Urinary bladder (tissue), 4 donors: ENCODE measurements at places on chromosomes 7 and 10.

GRCh38 chr7:110685899-110686298, 405.0 kb upstream of the LRRN3 start:
- no peak for DNase-seq

DNA sequence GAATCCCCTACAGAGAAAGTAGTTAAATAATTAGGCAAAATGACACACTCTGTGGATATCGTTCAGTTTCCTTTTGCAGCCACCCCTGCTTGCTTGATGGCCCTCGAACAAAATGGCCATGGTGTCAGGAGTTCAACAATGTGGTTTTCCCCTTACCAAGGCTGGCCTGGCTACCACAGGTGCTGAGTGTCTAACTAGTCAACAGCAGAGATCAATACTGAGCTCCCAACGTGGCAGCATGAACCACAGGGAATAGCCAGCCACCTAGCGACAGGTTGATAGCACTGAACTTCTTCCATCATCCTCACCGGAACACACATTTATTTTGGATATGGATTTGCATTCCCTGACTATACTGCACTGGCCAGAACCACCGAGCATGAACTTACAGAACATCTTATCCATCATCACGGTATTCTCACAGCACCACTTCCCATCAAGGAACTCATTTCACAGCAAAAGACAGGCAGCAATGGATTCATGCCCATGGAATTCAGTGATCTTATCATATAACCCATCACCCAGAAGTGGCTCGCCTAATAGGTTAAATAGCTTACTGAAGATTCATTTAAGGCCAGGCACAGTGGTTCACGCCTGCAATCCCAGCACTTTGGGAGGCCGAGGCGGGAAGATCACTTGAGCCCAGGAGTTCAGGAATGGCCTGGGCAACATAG, 6.3 kb downstream of the C10orf67 start:
- DNase-seq: no peak

DNA sequence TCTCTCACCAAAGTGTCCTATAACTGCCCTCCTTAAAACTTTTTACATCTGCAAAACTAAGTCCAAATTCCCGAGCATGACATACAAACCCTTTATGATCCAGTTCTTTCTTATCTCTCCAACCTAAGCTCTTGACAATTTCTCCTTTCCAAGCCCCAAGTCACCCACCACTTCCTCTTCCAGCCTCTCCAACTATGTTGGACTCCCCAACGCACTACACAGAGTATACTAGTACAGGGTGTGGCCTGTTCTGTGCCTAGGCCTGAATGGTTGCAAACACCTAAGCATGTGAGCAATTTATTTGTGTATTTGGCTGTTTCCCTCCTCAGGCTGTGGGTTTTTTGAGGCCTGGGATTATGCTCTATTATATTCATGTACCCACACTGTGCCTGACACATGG, 101.2 kb upstream of the APBB1IP start:
- no peak for DNase-seq

DNA sequence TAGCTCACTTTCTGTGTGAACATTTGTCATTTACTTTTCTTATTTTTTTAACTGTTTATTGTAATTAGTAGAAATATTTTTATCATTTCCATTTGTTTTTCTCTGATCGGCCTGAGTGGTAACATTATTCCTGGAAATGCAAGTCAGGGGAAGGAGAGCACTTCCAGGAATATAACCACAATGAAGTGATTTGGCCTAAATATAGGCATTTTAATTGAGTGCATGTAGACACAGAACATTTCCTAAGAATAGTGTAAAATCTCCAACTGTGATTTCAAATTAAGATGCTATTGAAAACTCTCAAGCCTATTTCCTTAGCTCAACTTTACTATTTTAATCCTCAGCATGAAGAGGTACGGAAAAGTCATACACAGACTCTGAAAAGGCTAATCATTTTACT, 86.5 kb upstream of the SKAP2 start:
- DNase-seq: no peak

- no peak for DNase-seq
Observed at GRCh38 chr7:3787717-3788264, 486.7 kb downstream of the SDK1 start.

- DNase-seq: no peak
Observed at GRCh38 chr7:114439581-114439980, 25.0 kb downstream of the FOXP2 start.

DNA sequence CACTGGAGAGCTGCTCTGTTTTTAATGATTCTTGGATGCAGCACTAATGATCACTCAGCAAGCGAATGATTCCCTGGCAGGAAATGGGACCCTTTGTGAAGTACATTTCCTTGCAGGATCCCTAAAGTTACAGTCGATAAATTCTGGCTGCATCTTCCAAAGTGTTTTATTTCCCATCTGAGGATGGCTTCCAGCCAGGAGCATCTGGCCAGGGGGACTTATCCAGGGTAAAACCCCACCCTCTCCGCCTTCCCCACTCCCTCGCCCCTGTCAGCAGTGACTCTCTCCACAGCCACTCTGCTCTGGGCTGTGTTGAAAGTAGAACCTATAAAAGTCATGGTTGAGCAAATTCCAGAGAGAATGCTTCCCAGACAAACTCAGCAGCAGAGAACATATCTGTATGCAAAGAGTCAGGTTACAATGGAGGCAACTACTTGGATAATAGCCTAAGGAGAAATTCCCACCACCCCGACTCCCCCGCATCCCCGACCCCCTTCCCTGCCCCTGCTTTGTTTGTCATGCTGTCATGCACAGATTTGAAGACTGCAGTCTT, 111.0 kb upstream of the ANLN start:
- peak; percentile 88 for DNase-seq
